ENCODE measurements at places on chromosomes 16 and 17.

- no peak for DNase-seq
These were observed 11.8 kb upstream of the ZNF23 start for GRCh38 chr16:71473891-71474290.

DNA sequence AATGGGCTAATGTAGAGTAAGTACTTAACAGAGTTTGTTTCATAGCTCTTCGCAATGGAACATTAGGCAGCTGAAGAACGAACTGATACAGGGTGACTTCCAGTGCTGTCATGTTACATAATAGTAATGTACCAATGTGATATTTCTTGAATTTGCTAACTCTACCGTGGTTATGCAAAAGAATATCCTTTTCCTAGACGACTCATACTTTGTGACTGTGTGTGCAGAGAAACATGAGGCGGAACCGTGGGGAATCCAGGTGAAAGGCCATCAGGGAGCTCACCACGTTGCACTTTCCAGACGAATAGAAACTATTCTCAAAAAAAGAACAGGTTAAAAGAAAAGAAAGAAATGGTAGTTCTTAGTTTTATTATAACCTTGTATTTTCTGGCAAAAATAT, 13.2 kb downstream of the NOB1 start:
- no peak for DNase-seq

- no peak for DNase-seq
These were observed 3.3 kb downstream of the TMEM94 start for GRCh38 chr17:75459590-75460267.

DNA sequence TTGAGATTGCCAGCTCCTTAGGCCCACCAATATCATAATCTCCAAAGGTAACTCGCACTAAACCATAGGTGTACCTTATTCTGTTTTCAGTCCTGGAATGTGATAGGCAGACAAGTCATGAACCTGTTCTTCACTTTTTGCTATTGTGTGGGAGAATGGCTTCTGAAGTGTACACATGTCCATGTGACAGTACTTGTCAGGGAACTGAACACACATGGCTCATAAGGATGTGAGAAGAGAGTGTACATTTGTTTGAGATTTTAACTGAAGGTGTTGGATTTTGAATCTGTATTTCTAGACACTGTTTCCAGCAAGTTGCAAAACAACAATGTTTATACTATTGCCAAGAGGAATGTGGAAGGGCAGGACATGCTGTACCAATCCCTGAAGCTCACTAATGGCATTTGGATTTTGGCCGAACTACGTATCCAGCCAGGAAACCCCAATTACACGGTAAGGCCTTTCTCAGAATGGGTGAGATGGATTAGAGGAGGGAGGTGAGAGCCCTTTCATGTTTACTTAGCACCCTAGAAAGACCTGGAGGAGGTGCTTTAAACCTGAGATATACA, 14.5 kb upstream of the RASL10B start:
- DNase-seq, result no peak

- no peak for DNase-seq
These were observed at the start of gene TLCD2 for GRCh38 chr17:1709971-1710806. Gene TLCD2, minus strand, starts transcription at chr17:1710377. Its CDS starts 135 bp downstream, at chr17:1710242.

GRCh38 chr16:1667271-1667670, 10.8 kb upstream of the JPT2 start:
- no peak for DNase-seq
